ENCODE measurements at places on chromosomes 12 and 14.

- no peak for DNase-seq
Measured at GRCh38 chr12:113186666-113187325, 1.3 kb downstream of the RITA1 start.

DNA sequence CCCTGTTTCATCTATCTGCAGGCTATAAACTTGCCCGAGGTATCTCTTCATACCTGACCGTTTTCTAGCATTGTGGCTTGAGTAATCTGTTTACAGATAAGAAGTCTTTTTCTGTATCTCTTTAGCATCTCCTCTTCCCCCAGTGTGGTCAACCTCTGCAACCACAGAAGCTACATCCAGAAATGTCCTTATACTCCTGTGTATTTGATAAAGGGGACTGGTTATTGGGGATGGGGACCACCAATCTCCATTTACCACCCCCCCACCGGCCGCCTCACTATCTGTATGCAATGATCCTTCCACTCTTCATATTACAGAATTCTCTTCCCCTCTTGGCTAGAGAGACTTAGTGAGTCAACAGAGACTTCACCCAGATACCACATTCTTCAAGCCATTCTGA is 3.4 kb upstream of the RPAP3 start:
- DNase-seq = no peak

GRCh38 chr12:124159655-124160054 is 135.2 kb upstream of the RFLNA start:
- no peak for DNase-seq

GRCh38 chr12:89453121-89453978 is 71.2 kb downstream of the GALNT4 start:
- no peak for DNase-seq

- no peak for DNase-seq
Measured at GRCh38 chr14:83816761-83817160, 1713.2 kb upstream of the FLRT2 start.

DNA sequence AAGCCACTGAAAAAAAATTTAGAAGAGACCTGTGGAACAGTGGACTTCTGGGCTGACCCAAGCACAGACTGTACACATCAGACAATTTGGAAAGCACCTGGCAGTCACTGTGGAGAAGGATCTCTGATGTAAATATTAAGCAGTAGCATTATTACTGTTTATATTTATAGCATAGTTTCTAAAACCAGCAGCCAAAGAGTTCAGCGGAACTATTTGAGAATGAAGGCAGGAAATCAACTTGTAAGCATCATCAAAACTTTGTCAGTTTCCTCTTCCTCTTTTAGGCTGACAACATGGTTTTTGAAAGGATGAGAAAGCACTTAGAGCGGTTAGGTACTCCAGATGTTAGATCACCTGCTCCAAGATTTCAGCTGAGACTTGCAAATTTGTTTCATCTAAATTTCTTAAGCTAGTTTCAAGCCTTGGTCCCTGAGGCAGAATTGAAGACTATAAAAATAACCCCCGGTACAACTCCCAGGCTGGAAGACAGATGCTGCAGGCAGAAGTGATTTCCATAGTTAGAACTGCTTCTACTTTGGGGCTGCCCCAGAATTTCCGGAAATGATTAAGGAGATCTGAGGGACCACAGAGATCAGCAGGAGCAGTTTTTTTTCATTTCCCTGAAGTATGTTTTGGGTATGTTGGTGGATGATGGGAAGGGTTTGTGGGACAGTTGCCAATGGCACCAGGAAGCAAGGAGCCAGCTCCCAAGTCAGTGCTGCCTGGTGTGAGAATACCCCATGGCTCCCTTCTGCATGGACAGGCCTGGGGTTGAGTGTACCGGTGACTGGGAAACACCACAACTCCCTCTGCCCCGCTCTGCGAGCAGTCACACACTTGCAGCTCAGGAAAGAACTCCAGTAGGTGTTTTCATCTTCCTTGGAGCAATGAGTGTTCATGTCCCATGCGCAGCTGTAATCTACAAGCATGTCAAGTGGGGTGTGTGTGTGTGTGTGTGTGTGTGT is 354.5 kb downstream of the NUAK1 start:
- no peak for DNase-seq

GRCh38 chr14:63852817-63853731 is at the start of gene SYNE2:
Gene SYNE2 (plus strand): TSS chr14:63853004. CDS start chr14:63909149, 56,145 bp downstream.
- DNase-seq = peak; percentile 76

DNA sequence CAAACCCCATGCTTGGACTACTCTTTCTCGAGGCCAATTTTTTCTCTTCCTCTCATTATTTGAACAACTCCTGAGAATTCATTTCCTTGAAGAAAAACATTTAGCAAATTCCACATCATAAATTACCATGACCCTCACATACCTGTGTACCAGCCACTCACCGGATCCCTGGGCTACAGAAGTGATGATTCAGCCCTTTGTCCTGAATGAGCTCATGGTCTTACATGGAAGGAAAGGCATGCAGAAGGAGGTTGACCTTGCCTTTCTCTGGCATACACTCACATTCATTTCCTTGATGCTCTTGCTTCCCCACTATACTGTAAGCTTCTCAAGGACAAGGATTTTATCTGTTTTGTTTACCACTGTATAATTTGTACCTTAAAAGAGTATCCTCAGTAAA is 191.5 kb downstream of the SLC5A8 start:
- no peak for DNase-seq

DNA sequence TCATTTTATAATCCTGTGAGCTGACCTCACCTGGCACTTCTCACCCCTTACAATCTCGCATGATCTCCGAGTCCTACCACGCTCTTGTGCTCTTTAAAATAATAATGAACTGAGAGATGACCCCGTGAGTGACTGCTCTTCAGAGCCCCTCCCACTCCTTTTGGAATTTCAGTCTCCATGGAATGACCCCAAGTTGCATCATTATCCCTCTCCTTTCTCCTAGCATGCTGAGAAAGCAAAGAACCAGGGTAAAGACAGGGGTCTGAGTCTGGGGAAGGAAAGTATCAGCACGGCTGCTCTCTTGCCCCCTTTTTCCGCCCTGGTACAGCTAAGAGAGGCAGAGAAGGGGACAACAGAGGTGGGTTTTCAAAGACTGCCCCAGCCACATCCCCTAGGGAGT is 178.3 kb upstream of the PLEKHA5 start:
- DNase-seq = no peak

DNA sequence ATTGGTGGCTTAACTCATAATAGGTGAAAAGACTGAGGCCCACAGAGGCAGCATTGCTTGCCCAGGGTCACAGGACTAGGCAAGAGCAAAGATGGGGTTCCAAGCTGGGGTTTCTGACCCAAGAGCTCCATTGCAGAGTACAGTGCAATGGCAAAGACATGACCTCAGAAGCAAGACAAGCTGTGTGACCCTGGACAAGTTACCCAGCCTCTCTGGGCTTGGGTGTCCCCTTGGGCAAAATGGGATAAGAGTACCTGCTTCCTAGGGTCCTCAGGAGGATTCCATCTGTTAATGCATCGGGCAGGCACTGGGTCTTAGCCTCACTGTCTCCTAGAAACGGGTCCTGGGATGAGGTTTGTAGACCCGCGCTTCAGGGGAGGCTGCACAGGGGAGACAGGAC is 111.6 kb upstream of the NCOR2 start:
- no peak for DNase-seq

DNA sequence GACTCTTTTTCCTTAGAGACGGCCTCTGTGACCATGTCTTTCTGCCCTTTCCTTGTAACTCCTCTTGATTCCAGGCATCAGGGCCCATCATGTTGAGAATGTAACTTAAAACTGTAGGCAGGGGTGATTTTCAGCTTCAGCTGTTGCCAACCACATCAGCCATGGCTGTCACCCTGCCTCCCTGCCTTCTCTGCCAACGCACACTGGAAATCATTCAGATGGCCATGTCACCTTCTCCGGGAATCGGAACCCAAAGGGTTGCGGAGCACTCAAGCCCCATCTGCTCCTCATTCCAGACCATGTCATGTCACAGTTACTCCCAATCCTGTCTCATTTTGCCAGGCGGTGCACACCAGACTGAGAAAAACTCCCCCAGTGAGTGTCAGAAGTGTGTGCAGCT is 72.1 kb downstream of the EMP1 start:
- DNase-seq = no peak

DNA sequence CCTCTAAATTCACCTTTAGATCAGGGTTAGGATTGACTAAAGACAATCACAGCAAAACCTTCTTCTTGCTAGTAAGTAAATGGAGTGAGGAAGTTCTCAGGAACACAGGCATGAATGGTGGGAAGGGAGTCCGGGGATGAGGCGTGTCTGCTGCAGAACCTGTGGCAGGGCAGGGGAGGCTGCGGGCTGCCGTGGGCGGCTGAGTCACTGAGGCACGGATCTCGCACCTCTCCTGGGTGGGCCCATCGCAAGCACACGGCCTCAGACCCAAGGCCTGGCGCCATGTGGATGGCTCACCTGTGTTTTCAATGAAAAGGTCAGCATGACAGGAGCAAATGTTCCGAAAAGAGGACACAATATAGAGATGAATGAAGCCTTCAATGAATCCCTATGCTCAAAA is 85.4 kb downstream of the PIWIL1 start:
- DNase-seq = no peak
